ENCODE measurements at places on chromosomes 11 and 22.
A peak's percentile ranks its signal among the peaks of the same experiment; 100 is the strongest.

- no peak for DNase-seq
Observed at GRCh38 chr11:120966840-120967239, 57.1 kb upstream of the TBCEL start.

DNA sequence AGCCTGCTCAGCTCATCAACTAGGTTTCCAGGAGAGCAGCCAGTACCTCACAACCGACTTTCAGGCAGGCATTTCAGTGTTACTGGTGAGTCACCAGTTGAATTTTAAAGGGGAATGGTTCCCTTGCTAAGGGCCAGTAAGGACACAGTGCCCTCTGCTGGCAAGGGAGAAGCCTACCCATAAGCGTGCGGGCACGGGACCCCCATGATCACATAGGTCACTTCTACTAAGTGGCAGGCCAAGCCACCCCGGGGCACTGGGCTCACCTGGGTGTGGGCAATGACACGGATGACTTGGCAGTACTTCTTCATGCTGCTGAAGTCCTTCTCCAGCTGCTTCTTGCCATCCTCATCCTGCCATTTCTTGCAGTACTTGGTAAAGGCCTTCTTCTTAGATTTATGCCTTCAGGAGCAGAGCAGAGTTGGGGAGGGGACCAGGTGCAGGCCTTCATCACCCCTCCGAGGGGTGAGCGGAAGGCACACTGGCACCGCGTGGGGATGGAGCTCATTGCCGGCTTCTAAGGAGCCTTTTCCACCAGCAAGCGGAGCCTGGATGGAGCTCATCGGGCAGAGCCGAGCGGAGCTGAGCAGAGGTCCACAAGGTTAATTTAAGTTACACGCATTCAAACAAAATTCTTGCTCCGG lies 2.9 kb downstream of the RPL3 start:
- peak; percentile 50 for DNase-seq

DNA sequence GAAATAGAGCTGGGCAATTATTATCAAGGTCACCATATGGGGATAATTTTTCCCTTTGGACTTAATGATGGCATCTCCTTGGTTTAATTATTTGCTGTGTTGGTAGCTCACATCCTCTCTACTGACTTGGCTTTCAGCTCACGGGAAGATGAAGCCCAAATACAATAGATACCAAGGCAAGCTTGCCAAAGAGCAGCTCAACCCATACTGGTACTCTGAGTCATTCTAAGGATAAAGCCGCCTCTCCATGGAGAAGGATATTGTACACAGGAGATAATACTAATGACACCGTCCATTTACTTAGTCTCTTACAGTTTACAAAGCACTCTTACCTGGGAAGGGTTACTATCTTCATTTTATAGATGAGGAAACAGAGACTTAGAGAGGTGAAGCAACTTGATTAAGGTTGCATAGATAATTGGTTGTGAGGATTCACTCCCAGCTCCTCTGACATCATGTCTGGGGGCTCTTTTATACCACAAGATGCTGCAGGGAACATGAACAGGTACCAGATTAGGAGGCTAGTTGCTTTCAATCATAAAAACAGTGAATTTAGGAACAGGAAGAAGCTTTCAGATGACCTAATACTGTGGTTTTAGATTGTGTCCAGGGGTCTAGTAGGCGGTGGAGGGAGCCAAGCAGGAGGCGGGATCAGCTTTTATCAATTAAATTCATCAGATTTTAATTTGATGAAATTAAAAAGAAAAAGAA lies 48.3 kb upstream of the PICALM start:
- DNase-seq: no peak

- no peak for DNase-seq
Observed at GRCh38 chr11:44290208-44290607, 19.7 kb downstream of the ALX4 start.

DNA sequence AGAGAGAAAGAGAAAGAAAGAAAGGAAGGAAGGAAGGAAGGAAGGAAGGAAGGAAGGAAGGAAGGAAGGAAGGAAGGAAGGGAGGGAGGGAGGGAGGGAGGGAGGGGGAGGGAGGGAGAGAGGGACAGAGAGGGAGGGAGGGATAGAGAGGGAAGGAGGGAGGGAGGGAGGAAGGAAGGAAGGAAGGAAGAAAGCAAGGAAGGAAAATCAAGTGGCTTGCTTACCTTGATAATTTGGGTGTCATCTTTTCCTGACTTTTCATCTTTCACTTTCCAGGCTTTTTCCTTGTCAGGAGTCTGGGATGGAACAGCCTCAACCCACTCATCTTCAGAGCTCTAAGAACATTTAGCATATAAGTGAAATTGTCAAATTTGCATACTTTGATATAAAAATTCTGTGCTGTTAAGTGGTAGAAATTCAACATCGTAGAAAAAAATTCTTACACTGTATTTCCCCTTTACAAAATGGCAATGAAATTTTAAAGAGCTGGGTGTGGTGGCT lies 14.9 kb downstream of the CWF19L2 start:
- no peak for DNase-seq

DNA sequence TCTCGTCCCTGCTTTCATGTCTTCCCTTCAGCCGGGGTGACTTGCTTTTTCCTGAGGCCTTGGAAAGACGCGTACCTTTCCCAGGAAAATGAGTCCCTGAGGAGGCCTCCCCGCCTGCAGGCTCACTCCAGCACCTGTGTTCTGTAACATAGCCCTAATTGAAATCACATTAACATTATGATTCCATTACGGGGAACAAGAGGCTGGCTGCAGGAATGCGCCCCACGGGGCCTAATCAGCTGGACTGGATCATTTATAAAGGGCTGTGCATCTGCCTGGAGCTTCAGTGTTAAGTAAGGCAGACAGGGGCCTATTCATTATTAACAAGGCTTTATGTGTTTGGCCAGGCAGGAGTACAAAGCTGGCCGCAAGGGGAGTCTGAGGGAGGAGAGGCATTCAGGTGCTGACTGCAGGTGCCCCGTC lies 41.9 kb upstream of the TSPAN18 start:
- no peak for DNase-seq

DNA sequence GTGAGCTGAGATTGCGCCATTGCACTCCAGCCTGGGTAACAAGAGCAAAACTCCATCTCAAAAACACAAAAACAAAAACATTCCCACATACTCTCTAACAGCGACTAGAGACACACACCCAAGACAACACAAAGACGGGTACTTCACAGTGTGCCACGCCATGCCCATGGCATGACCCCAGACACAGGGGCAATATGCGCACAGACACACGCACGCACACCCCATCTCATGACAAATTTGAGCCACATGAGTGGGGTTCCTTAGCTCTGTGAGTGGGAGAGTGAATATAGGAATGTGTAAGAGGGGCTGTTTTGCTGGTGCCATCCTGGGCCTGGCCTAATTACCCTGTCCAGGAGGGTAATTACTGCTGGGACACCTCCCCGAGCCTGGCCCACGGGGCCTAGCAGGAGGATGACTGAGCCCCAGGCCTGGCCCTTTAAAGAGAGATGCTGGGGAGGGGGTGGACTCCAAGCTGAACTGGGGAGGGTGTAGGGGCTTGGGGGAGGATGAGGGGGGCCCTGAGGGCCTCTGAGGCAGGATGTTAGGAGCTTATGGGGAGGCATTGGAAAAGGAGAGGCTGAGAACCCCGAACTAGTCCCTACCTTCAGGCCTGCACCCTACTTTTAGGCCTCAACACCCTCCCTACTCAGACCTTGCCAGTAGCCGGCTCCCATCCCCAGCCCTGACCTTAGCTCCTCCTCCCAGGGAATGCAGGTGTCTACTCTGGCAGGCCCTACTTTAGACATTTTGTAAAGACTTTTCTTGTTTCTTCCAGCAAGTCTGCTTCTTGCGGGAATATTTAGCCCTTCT lies 1.5 kb downstream of the LTBP3 start:
- DNase-seq: no peak

DNA sequence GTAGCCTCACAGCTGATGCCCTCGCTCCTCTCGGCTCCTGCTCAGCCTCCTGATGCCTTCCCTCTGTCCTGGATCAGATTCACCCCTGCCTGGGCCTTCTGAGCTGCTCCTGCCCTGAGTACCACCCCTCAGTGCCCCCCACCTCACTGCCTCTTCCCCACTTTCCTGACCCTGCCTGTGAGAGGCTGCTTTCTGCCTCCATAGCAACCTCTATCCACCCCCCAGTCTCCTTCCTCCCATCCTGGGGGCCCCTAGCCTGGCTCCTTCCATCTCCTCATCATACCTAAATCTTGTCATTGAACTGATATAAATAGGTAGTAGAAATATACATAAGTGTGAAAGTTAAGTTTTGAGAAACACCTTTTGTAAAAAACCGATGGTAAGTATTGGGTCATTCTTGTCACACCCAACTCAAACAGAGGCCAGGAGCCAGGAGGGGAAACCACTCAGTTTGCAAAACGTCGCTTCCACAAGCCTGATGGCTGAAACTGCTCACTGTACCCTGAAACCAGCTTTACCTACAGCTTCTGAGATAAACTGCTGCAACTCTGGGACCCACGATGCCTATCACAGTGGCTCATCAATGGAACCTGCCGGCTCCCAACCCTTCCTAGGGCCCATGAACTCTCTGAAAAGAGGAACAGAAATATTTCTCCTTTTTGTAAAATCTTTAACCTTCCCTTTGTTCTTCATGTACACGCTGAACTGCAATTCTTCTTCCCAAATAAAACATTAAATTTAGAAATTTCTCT lies 4.8 kb upstream of the APOBEC3H start:
- no peak for DNase-seq

GRCh38 chr11:120869516-120870011 lies 154.3 kb upstream of the TBCEL start:
- DNase-seq: no peak

DNA sequence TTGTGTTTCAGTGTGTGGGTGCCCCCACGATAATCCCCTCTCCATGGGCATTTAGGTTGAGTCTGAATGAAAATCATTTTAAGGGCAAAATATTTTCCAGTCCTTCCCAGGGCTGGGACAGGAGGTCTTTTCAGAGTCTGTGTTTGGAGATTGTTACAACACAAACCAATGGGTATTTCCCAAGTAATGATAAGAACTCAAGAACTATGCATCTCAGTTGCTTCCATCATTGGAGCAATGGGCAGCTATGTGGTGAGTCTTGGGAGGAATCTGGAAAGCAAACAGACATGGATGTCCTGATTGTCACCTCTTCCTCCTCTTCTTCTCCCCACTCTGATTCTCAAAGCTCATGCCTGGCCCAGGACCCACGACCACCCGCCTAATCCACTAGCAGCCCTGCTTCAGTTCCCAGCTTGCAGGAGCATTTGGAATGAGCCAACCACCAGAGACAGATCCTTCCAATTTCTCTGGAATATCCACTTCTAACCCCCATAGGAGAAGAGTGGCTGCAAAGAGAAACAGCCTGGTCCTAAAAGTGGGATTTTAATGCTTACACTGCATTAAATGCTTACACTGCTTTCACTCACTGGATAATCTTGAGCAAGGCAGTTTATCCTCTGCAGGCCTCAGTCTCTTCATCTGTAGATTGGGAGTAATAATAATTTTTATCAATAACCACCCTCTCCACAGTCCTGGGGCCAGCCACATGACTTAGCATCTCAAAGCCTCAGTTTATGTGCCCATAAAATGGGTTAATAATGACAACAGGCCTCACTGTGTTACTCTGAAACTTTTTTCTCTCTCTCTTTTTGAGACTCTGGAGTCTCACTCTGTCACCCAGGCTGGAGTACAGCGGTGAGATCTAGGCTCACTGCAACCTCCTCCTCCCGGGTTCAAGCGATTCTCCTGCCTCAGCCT lies 404.3 kb downstream of the MN1 start:
- no peak for DNase-seq

All from stimulated activated CD8-positive, alpha-beta memory T cell treated with anti-CD3 and anti-CD28 coated beads, Interleukin-4, amount 100 ng/mL, for 4 hours (primary cell).